Calu3 (cell line): ENCODE measurements at places on chromosomes 2 and 18. TPM values are rescaled to one million over a fixed set of nuclear protein-coding genes. Genes with fewer than 3 reads are reported as not detected.

The BMP10 gene
- total RNA-seq: not detected in 2 replicates

The MRPL53 gene
- 83.7 and 88.9 TPM in 2 replicates for total RNA-seq

- DNase-seq: peak; percentile 20
Measured at GRCh38 chr2:69933839-69934613, 19.1 kb downstream of the MXD1 start.

GRCh38 chr2:22248851-22249250 is 1125.1 kb downstream of the TDRD15 start:
- no peak for DNase-seq

GRCh38 chr2:230866756-230867523 is 2.2 kb downstream of the ITM2C start:
- peak; percentile 24 for DNase-seq
